ENCODE measurements at places on chromosomes 7 and 10.

DNA sequence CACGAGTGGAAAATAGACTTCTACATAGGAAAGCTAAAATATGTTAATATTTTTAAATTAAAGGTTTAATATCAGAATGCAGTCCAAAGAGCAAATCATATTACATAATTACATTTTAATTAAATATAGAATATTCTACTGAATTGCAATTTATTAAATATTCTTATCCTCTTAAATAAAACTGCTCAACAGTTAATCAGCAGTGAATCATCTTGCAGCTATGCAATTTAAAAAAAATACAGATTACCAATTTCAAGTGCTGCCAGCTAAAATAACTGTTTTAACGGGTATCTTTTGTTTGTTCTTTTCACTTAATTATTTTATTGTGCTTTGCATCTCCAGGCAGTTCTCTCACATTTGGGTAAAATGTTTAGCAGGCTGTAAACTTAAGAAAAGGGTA, 82.2 kb downstream of the ZNRF2 start:
- DNase-seq = no peak

- DNase-seq = no peak
Observed at GRCh38 chr10:18968159-18968558, 80.4 kb upstream of the MALRD1 start.

DNA sequence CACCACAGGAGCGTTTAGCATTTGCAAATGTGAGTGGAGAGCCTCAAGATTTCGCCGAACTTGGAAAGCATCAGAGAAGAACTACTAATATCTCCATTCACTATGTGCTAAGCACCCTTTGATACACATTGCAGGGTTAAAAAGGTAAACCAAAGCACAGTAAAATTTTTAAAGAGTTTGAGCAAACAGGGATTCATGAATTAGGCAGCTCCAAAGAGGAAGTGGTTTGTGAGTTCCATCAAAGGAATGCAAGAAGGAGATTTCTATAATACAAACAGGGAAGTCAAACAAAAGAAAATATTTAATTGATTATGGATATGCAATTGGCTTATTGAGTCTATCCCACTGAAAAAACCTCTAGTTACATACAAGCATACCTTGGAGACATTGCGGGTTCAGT, 81.1 kb upstream of the TMEM72 start:
- no peak for DNase-seq

DNA sequence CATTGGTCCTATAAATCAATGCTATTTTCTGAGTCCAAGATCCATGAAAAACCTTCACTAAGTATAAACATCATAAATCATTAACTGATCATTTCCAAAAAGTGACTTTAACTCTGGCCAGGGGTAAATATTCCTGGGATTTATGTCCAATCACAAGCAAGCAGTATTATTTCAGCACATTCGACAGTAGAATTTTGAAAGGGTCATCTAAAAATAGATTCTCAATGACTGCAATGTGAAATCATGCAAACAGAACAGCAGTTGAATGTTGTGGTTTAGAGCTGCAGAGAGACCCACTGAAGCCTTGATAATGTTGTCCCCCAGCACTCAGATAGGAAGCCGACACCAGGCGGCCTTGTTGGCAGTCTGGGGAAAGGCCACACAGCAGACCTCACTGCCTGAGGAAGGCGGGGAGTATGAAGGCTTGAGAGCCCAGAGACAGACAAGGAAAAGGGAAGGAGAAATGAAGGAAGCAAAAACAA, 38.1 kb downstream of the FAM107B start:
- peak; percentile 12 for DNase-seq

DNA sequence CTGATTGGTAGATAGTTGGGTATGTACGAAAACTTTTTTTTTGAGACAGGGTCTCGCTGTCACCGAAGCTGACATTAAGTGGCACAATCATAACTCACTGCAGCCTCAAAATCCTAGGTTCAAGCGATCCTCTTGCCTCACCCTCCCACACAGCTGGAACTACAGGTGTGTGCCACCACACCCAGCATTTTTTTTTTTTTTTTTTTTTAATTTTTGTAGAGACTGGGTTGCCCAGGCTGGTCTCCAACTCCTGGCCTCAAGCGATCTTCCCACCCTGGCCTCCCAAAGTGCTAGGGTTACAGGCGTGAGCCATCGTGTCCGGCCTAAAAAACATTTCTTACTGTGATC, 1.5 kb upstream of the LRRC27 start:
- DNase-seq = no peak

DNA sequence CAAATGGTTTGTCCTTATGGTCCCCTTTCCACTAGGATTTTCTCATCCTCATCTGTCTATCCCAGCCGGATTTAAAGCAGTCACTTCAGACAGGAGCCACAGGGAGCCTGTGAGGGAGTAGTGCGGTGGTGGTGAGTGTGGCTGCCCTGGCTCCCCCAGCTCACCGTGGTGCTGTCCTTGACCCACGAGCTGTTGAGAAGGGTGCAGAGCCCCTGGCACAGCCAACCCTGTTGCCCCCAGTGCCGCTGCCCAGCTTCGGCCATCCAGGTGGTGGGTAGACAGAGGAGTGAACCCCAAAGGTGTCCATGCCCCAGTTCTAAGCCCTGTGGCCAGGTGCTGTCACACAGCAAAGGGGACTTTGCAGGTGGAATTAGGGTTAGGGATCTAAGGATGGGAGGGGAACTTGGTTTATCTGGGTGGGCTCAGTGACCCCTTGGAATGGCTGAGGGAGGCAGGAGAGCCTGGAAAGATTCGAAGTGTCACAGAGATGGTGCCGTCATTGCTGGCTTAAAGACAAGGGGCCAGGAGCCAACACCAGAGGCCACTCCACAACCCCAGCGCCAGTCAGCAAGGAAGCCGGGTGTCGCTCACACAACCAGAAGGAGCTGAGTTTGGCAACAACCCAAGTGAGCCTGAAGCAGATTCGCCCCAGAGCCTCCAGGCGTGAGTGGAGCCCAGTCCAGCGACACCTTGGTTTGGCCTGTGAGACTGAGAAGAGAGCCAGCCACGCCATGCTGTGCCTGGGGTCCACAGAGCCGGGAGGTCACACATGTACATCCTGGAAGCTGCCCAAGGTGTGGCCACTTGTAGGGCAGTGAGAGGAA, 142.4 kb downstream of the ADCY1 start:
- DNase-seq = no peak

DNA sequence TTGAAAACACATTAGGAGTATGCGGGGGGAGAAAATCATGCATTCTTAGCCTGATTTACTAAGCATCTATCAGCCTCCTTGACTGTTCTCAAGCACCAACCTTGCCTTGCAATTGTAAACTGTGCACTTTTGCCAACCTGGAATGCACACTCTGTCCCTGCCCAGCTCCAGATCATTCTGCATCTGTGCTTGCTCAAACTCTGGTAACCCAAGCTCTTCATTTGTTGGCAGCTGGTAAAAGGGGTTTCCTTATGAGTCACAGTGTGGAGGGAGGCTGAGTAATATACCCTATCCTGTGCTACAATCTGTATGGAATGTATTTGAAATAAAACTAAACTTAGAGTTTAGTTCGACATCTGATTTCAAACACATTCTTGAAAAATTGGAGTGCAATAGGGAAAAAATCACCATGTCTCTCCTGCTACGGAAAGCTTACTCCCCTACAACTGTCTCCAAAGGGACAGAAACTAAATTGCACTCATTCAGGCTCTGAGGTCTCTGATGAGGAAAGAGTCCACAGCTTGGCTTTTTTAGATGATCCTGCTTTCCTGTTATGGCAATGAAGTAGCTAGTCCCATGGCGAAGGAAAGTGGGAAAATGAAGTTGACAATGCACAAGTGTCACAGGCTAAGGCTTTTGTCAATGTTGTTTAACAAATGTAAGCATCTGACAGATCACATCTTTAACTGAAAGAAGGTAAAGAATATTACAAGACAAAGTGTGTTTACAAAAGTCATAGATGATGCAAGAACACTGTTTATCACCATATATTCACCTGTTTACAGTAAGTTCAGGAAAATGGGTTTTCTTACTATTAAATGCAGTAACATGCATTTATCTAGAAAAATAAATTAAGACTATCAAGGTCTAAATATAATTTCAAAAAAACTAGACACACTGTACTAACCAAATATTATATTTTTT, 61.9 kb downstream of the TES start:
- DNase-seq = no peak

DNA sequence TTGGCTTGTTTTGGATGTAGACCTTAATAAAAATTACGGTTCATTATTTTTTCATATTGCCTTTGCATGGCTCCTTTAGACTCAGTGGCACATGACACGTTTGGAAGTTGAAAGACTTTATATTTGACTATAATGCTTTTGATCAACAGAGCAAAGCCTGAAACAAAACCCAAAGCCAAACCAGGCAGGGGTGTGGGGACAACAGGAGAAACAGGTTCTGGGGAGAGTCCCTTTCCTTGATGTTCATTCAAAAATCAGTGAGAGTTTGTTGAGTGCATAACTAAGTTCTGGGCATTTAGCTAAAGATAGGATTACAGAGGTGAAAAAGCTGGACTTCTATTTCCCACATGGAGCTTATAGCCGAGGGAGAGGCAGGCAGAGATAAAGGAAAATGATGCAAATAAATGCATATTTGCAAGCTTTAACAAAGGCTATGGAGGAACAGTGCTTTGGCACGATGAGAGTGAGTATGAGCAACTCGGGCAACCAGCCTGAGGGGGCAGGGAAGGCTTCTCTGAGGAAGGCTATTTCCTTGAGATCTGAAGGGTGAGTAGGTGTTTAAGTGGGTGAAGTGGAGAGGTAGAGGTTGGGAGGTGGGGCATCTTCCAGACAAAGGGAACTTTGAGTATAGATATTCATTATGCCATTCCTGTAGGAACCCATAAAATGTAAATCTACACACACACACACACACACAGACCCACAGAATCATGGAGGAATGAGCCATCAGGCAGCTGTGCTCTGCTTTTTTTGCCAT, 34.5 kb upstream of the PDZD8 start:
- no peak for DNase-seq

DNA sequence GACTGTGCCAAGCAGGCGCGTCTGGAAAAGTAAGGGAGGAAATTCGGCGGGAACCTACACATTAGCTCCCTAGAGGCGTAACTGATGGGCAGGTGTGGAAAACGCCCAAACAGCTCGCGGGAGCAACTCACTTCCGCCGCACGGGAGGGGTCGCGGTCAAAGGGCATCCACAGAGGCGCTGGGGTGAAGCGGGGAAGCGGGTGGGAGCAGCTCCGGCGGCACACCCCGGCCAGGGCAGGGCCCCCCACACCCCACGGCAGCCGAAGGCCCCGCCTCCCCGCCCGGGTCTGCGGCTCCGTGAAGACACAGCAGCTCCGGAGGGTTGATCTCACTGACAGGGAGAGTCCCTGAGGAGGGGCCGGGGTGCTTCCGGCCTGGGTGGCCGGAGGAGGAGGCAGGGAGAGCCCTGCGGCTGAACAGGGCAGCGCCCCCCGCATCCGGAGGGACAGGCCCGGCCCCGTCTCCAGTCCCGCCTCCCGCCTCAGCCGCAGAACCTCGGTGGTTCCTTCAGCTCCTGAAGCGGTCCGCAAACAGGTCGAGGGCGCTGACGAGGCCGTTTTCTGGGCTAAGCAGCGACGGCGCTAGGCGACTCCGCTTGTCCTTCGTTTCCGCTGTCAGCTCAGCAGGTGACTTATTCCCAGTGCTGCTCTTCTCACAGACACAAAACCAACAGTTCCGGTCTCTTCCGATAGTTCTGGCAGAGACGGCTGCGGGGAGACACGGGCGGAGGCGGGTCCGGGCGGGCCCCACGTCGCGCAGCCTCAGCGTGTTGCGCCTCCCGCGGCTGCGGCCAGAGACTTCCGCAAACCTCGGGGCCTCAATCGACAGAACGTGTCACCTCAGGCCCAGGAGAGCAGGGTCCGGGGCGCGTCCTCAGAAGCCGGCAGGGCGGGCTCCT, 276.1 kb downstream of the DNAJB6 start:
- DNase-seq = peak; percentile 41

DNA sequence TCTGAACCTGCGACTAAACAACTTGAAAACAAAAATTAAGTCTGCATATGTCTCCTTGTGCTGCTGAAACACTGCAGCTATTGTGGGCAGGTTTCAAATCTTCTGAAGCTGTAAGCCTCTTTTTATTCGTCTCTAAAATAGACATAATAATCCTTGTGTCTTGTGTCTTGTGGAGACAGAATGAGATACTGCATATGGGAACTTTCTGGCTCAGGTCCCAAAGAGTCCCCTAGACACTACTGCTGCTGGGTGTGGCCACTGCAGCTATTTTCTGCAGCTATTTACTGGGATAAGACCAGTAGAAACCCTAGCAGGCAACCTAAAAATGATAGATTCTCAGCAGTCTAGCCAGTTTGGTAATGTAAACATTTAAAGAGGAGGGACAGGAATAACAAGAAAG, 252.0 kb downstream of the ELMO1 start:
- no peak for DNase-seq

DNA sequence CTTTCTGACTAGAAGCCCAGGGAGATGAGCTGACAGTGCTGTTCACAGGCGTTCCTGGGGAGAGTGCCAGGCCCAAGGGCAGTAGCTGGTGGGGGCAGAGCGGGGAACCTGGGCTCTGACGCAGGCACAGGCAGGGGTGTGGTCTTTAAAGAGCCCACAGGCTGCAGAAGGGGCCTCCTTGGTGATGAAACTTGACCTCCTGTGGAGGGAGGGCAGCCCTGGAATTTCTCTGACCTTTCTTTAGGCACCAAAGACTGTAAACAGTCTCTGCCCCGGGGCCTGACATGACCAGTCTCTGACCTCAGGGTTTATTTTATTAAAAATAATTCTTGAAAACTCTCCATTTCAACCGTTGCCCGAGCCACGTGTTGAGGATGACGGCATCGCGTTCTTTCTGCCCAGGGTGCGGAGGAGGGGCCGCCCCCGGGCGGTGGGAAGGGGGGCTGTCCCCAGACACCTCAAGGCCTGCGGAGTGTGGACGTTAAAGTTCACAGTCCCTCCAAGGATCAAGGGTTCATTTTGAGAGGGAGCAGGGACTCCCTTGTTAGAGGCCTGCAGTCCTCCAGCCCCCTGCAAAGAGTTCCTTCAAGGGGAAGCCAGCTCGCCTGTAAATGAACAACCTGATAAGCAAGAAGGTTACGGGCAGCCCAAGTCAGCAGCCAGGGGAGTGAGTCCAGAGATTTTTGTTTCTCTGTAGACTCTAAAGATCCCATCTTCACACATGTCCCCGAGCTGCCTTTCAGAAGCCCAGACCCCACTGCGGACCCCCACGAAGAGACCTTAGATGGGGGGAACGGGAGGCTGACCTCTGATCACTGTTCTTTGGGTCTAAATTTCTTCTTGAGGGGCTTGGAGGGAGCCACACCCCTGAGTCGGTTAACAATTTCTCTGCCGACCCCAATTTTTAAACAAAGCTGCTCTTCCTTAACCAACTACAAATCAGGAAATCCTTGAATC, 128.9 kb downstream of the VIPR2 start:
- no peak for DNase-seq

DNA sequence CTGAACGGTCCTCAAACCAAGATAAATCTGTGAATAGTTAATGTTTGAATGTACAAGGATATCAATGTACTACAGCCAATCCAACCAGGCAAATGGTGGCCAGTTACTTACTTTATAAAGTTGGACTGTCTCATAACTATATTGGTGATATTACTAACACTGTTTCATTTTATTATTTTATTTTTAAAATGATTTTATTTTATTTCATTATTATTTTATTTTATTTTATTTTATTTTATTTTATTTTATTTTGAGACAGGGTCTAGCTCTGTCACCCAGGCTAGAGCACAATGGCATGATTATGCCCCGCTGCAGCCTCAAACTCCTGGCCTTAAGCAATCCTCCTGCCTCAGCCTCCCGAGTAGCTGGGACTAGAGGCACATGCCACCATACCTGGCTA, 6.8 kb downstream of the IL15RA start:
- no peak for DNase-seq

Measured in GM12891 (cell line).